ENCODE measurements at places on chromosomes 2 and 18. TPM values are rescaled to one million over a fixed set of nuclear protein-coding genes. Genes with fewer than 3 reads are reported as not detected.

Gene CHRNA1
- 0.90 TPM for total RNA-seq

Gene ETAA1
- 8.1 TPM for total RNA-seq

Gene CYP1B1
- 1.1 TPM for total RNA-seq

Gene RPRM
- not detected for total RNA-seq

Gene DLX2
- total RNA-seq = not detected

Gene HAAO
- not detected for total RNA-seq

Gene KCNG2
- total RNA-seq = not detected

Measured in IMR-90 (cell line).